ENCODE measurements at places on chromosomes 7 and 10.

GRCh38 chr7:134831862-134832261 is 52.4 kb downstream of the CALD1 start:
- no peak for DNase-seq

DNA sequence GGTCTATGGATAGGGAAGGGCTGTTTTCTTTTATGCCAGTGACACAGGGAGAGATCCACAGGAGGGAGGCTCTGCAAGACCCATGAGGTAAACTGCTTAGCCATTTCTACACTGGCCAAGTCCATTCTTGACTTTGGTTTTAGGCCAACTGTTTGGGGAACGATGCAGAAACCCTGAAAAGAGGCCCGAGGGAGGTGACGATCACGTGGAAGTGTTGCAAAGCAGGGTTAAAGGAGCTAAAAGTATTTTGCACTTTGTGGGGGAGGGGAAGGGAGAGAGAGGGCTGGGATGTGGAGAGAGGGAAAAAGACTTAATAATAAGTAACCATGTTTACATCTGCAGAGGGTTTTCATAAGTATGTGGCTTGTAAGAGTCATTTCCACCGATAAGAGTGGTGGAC is 239.7 kb downstream of the EMX2 start:
- DNase-seq, result no peak

DNA sequence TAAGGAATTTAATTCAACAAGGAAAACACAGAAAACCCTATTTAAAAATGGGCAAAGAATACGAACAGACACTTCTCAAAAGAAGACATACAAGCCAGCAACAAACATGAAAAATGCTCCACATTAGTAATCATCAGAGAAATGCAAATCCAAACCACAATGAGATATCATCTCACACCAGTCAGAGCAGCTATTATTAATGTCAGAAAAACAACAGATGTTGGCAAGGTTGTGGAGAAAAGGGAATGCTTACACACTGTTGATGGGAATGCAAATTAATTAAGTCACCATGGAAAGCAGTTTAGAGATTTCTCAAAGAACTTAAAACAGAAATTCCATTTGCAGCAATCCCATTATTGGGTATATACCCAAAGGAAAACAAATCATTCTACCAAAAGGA is 55.2 kb downstream of the GCC1 start:
- no peak for DNase-seq

DNA sequence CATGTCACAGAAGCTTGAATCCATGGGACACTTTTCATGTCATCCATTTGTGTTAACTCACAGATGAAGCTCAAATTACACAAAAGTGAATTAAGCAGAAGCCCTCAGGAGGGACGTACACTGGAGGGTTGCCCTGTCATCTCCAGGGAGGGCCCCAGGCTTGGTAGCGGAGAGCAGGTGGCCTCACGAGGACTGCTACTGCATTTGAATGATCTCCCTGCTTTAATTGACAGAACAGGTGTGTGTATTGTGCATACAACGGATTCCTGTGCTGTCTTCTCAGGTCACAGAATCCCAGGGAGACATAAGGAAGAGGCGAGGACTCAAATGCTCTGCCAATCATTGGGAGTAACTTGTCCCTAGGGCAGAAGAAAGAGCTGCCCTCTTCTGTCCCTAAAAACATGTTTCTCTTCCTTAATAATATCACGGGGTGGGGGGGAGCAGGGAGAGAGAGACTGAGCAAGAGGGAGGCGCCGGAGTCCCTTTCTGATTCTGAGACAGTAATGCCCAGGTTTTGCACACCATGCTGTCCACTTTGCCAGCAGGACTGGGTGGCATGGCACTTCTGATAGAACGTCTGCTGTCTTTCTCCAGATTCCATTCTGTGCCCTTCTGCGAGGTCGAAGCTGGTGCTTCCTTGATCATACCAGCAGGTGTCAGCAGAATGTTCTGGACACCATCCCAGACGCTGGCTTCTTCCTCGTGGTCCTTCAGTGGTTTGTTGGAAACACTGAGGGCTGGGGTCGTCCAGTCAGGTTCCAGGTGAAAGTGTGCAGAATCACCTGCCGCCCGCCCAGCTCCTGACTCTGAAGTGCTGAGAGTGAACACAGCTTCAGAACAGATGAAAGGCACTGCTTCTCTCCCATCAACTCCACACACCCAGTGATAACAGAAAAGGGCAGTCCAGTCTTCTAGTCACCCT is 26.2 kb upstream of the RASGEF1A start:
- no peak for DNase-seq

DNA sequence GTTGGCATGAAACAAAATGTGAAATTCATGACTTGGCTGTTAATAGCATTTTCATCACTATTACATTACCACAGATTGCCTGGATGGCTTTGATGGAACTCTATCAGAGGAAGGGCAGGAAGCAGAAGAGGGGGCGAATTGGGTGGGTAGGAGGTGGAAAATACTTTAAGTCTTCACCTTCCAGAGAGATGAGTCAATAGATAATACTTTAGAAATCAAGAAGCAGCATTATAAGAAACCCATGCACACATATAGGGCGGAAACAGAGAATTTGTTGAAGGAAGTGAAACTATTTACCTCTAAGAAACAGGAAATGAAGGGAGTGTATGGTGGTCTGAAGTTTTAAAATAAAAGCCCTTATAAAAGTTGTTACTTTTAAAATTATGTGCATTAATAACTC is 152.1 kb upstream of the TARP start:
- no peak for DNase-seq

- no peak for DNase-seq
These were observed 18.7 kb downstream of the TACR2 start for GRCh38 chr10:69397972-69398371.

DNA sequence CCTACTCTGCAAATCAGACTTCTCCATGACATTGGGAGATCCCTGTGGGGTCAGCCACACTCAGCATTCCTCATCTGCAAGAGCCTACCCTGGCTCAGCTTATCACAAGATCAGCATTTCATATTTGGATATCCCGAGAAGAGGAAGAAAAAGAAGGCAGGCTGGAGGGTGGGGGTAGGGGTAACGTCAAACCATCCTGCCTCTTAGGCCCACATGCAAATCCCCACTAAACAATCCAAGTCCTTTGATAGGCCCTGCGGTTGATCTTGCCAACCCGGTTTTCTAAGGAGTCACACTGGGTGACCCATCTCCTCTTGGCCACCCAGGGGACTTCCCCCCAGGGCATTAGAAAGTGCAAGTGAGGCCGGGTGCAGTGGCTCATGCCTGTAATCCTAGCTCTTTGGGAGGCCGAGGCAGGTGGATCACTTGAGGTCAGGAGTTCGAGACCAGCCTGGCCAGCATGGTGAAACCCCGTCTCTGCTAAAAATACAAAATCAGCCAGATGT is 128.0 kb upstream of the CALN1 start:
- no peak for DNase-seq

DNA sequence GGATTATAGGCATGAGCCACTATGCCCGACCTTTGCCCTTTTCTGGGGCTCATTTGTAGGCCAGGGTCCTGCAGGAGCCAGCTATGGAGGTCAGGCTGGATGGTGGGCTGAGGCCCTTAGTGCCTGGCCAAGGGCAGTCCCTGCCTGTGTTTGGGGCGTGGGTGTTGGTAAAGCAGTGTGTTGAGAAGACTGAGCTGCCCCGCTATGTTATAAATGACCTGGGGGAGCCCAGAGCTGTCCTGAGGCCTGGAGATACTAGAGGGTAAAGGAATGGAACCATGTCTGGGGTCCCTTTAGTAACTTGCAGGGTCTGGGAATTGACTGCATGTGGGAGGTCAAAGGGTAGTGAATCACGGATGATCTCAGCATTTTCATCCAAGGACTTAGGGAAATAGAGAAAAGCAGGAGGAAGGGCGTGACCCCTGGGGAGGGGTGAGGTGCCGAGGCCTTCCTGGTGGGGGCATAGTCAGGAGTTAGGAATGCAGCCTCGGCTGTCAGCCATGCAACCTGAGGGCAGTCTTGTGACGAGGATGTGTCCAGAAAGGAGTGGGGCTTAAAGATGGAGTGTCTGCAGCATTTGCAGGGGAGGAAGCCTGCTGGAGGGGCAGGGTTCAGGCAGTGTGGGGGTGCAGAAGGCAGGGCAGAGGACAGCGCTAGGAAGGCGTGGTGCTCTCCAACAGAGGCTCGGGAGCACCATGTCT is 31.5 kb downstream of the TMEM248 start:
- DNase-seq, result no peak

DNA sequence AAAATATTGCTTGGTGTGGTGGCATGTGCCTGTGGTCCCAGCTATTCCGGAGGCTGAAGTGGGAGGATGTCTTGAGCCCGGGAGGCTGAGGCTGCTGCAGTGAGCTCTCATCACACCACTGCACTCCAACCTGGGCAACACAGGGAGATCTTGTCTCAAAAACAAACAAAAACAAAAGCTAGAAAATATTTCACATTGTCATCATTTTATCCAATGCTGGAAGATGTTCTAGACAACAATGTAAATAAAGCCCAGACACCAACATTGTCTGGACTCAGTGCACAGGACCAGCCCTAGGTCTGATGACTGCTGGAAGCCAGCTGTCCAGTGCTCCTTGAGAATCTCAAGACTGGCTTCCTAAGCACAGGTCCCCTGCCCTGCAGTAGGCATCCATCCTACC is 13.5 kb downstream of the SEPHS1 start:
- no peak for DNase-seq

GRCh38 chr10:35898716-35899440 is 256.8 kb upstream of the FZD8 start:
- DNase-seq, result no peak

DNA sequence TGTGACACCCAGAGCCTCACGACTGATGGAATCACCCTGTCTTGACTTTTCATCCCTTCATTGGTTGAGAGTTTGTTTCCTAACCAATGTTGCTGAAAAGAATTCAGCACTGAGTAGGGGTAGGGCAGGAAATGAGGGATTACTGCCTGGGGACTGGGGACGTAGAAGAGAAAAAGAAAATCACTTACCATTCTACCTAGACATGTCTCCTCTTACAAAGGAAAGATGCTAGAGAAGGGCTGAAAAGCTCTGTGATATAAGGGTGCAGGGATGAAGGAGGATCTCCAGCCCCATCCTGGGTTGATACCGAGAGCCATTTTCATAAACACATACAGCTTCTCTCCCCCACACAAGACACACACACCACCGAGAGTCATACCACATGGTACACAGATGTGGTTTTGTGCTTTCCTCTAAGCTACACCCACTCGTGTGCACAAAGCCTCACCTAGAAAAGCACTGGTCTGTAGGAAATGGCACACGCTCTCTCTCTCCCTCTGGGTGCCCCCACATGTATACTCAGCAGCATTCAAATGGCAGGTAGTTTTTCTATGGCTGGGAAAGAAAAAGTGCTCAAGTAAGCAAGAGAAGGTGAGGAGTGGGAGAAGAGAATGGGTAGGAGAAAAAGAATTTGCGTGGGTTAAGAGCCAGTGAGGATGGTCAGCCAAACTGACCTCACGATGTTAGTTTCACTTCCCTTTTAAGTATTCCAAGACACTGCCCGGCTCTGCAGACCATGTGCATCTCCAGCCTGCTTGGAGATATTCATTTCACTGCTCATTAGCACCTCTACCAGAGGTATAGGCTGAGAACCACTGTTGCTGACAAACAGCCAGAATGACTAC is 85.8 kb downstream of the CALD1 start:
- no peak for DNase-seq

GRCh38 chr7:491292-491957 is 28.2 kb downstream of the PDGFA start:
- DNase-seq, result no peak

GRCh38 chr7:96729820-96730219 is 20.2 kb upstream of the SEM1 start:
- DNase-seq, result no peak

GRCh38 chr10:99370993-99371392 is 41.8 kb downstream of the CNNM1 start:
- no peak for DNase-seq

DNA sequence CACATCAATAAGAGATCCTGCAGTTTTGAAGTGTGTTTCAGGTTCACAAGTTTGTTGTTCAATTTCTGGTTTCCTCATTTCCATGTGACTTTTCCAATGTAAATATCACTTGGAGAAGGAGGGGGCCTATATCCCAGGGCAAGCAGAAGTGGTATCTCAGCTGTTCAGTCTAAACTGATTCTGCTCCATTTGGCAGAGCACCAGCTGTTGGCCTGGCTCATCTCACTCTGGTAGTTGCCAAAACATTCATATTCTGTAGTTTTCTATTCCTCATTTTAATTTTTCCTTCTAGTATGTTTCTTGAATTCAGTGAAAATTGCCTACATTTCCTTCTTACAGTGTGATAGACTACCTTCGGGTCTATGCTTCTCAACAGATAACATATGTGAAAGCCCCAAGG is 101.8 kb upstream of the TAC1 start:
- no peak for DNase-seq

GRCh38 chr7:44486693-44487092 is 3.8 kb downstream of the NUDCD3 start:
- DNase-seq, result no peak

GRCh38 chr10:60417024-60417423 is 27.3 kb upstream of the ANK3 start:
- no peak for DNase-seq

GRCh38 chr10:454860-455259 is 234.6 kb downstream of the DIP2C start:
- DNase-seq, result no peak

GRCh38 chr7:148265896-148266295 is 324.7 kb upstream of the C7orf33 start:
- DNase-seq, result no peak

GRCh38 chr10:35386594-35387174 is 50.4 kb downstream of the CCNY start:
- DNase-seq, result no peak

DNA sequence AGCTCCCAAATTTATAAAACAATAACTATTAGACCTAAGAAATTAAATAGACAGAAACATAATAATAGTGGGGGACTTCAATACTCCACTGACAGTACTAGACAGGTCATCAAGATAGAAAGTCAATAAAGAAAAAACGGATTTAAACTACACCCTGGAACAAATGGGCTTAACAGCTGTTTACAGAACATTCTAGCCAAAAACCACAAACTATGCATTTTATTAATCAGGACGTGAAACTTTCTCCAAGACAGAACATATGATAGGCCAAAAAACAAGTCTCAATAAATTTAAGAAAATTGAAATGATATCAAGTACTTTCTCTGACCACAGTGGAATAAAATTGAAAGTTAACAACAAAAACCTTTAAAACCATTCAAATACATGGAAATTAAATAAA is 46.4 kb downstream of the ZNF680 start:
- DNase-seq, result no peak

DNA sequence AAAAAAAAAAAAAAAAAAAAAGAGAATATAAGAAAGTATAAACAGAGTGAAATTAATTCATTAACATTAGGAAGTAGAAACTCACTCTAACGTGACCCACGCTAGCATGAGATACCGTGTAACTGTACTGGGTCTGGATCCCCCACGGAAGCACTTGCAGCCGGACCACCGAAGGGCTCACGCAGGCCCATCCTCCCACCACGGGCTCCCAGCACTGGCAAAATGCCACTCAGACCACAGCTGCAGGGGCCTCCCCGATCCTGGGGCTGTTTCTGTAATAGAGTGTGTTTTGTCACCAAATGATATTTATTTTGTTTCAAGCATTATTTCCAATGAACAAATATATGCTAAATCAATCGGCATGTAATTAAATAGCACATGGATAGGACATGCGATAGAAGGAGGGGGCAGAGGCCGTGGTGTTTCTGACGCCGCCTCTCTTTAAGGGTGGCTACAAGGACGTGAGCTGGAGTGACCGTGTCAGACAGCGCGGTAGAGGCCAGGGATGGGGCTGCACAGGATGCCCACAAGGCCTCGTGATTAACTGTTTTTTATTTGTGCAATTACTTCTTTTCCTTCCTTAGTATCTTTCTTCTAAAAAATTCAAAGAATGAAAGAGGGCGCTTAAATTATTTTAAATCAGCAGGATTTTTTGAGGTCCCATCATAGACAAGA is 568.5 kb downstream of the PTPRN2 start:
- no peak for DNase-seq

GRCh38 chr7:142438235-142438922 is 180.5 kb upstream of the PRSS58 start:
- no peak for DNase-seq
